ENCODE measurements at places on chromosomes 16 and 17.

GRCh38 chr17:38355251-38355650 lies 3.6 kb downstream of the SOCS7 start:
- DNase-seq = no peak

GRCh38 chr16:86232496-86232895 lies 277.8 kb upstream of the FOXF1 start:
- DNase-seq = no peak

DNA sequence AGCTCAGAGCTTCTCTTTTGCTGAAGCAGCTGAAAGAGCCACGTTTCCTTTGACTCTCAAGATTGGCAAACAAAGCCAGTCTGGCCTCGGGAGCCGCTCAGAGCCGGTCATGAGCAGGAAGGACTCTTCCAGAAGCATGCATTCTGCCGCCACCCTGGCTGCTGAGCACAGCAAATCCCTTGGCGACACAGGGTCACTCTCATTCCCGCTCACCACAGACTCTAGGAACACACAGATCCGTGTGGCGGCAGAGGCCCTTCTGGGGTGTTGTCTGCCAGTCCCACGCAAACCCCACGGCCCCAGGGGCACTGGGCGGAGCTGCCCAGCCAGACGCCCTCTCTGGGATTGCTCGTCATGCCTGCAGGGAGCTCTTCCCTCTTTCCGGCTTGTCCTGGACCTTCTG lies 157.0 kb downstream of the C16orf95 start:
- no peak for DNase-seq

- no peak for DNase-seq
Observed at GRCh38 chr17:57724026-57724728, 20.9 kb downstream of the CCDC182 start.

GRCh38 chr16:67161595-67162058 lies 1.9 kb downstream of the FBXL8 start:
- no peak for DNase-seq

GRCh38 chr17:21019976-21020586 lies 22.7 kb downstream of the USP22 start:
- peak; percentile 69 for DNase-seq

- DNase-seq = peak; percentile 76
Observed at GRCh38 chr17:51006601-51007000, 114.1 kb downstream of the SPAG9 start.

DNA sequence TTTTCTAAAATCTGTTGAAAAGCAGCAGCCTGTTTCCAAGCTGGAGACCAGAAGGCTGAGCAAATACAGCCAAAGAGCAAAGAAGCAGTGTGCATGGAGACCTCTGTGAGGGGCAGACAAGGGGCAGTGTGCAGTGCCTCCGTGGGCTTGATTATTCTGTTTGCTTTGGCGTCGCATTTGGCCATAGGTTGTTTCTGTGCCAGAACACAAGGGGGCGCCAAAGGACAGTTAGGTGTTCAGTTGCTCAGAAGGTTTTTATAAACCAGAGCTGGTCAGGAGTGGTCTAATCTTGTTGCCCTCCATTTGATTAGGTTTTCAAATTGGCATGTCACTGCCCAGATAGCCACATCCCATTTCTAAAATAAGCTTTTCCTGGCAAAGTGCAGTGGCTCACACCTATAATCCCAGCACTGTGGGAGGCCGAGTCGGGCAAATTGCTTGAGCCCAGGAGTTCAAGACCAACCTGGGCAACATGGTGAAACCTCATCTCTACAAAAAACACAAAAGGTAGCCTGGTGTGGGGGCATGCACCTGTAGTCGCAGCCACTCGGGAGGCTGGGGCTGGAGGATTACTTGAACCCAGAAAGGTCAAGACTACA lies 10.6 kb downstream of the MYH3 start:
- peak; percentile 47 for DNase-seq

GRCh38 chr17:49508061-49508865 lies 13.2 kb downstream of the NGFR start:
- no peak for DNase-seq

- no peak for DNase-seq
Observed at GRCh38 chr17:80999536-81000333, 8.1 kb downstream of the CHMP6 start.

DNA sequence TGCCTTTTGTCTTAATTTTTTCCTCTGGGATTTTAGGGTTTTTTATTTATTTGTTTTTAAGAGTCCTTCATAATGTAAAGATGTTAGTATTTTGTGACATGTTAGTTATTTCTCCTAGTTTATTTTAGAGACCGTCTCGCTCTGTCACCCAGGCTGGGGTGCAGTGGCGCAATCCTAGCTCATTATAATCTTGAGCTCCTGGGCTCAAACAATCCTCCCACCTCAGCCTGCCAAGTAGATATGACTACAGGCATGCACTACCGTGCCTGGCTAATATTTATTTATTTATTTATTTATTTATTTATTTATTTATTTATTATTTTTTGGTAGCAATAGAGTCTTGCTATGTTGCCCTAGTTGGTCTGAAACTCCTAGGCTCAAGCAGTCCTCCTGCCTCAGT lies 37.4 kb upstream of the ARHGAP17 start:
- DNase-seq = no peak

GRCh38 chr17:39653662-39654331 lies 11.4 kb upstream of the TCAP start:
- no peak for DNase-seq

DNA sequence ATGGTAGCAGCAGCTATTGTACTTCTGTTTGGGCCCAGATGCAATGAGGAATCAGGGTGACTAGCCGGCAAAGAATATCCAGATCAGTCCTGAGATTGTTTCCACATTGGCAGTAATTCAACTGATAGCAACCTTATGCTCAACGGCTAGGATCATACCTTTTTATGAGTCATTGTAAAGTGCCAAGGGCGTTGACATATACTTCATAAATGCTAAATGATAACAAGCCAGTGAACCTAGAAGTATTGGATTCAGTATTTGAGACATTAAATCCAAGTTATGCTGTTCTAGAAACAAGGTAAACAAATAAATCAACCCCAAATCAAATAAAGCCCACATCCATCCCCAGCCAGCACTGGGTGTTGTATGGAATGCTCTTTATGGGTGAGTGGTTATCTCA lies 207.1 kb upstream of the ZFHX3 start:
- DNase-seq = no peak

DNA sequence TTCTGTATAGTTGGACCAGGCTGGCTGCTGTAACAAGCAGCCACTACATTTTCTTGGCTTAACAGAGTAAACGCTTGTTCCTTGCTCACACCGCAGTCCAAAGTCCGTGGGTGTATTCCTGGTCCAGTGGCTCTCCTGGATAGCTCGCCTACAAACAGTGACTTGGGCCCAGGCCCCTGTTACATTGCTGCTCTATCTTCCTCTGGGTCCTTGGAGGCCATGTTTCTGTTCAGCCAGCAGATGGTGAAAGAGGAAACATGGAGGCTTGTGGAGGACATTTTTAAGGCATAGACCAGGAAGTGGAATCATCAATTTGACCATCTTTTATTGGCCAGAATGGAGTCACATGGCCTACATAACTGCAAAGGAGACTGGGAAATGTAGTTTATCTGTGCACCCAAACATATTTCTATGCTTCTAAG lies 55.1 kb downstream of the ATP2C2 start:
- DNase-seq = peak; percentile 49

DNA sequence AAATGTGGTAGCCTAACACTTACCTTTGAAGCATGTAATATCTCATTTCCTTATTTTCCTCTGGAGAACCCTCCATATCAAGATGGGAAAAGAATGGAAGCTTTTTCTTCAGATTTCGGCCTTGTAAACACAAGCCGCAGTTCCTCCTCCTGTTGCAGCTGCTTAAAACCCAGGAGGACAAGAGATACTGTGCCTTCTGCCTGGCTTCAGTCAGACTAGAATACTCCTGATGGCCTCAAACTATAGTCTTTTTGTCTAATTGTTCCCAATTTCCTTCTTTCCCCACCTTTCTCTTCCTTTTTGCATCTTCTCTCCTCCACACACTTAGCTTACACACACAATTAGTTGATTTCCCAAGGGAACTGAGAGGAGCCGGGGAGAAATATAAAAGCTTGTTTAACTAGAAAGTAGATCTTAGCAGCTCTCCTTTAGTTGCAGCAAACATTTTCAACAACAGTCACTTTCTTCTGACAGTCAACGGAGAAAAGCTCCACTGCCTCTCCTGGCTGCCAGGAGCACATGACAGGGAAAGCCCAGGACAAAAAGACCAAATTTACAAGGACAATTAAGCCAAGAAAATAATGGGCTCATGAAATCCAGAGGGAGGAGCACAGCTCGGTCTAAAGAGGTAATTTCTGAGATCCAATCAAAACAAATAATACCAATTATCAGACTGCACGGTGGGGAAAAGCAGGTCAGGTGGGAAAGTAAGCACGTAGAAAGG lies 76.4 kb upstream of the C17orf78 start:
- peak; percentile 51 for DNase-seq

GRCh38 chr17:78250891-78251772 lies 19.7 kb downstream of the TMEM235 start:
- DNase-seq = peak; percentile 90

DNA sequence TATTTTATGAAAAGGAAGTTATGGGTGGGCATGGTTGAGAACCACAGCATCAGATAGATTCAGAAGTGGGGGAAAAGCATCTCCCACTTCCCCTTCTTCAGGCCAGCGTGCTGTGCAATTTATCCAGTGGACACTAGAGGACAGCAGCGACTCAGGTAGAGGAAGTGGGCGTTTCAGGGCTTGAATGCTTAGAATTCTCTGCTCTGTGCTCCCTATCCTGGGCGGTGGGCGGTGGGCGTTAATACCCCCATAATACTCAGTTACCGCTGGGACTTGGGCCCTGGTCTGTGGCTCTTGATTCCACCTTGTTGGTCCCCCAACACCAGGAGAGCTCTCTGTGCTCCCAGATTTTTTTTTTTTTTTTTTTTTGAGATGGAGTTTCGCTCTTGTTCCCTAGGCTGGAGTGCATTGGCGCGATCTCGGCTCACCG lies 3.7 kb upstream of the LYZL6 start:
- no peak for DNase-seq

GRCh38 chr17:67725373-67725791 lies 7.6 kb downstream of the NOL11 start:
- DNase-seq = no peak

DNA sequence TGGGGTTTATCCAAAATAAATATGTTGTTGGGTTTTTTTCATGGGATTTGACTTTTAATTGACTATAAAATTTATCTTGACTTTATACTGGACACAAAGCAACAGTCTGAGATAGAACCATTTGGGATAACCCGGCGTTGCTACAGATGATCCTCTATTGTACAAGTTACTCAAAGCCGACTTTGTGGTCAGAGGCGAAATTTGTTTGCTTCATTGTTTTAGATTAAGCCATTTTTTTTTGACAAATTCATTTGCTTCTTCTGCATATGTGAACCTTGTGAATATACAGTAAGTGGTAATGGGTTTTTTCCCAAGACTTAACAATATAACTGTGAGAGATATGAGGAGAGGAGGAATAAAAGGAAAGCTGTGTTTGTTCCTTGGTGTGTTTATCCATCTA lies 11.8 kb downstream of the MYO1D start:
- peak; percentile 79 for DNase-seq

Data from globus pallidus (tissue), 1 donor.